ENCODE measurements at places on chromosomes 3 and 15.

GRCh38 chr3:135448520-135448919 is 517.0 kb upstream of the PPP2R3A start:
- no peak for DNase-seq

DNA sequence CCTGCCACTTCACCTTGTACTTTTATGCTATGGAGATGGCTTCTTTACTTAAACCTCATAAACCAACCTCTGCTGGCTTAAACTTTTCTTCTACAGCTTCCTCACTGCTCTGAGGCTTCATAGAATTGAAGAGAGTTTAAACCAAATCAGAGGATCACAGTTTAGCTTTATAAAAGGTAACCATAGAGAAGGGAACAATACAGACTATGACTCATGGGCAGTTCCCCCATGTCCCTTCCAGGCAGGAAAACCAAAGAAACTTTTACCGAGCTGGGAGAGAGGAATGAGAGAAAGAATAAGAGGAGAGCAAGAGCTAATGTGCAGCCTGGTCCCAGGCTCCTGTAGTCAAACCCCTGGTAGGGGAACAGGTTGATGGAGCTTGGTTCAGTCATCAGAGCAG is 53.9 kb upstream of the NEDD4 start:
- DNase-seq: no peak

DNA sequence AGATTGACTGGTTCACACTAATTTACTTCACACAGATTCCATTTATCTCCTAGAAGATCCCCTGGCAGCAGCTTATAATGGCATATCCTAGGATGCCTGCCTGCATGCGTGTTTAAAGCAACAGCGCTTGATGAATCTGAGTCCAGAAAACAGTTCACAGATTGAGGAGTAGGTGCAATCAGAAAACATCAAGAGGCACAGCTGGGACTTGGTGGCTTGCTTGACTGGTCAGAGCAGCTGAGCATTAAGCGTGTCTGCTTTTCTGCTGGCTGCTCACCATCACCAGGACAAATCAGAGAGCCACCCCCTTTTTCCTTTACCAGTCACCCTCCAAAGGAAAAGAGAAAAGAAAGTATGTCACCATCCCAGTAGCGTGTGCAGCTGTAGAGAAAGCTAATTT is 223.6 kb downstream of the WDR72 start:
- no peak for DNase-seq

GRCh38 chr3:100004931-100005330 is 109.4 kb downstream of the FILIP1L start:
- DNase-seq: no peak
